Tibial artery (tissue), 4 donors: ENCODE measurements at places on chromosomes 12 and 14.

DNA sequence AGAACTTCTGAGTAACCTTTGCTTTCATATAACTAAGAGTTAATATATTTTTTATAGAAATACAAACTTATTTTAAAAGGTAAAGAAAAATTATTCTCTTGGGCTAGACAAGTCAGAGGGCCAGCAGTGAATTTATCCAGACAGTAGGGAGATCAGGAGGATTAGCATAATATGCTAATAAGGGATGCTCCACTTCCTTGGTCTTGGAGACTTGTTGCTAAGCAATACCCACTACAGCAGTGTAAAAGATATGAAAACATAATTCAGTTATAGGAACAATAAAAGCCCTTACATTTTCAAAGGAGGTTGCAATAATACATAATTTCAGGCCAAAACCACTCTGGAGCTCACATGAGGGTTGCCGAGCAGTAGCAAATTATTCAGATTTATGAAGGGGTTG is 615.6 kb downstream of the KCNH5 start:
- no peak for DNase-seq

DNA sequence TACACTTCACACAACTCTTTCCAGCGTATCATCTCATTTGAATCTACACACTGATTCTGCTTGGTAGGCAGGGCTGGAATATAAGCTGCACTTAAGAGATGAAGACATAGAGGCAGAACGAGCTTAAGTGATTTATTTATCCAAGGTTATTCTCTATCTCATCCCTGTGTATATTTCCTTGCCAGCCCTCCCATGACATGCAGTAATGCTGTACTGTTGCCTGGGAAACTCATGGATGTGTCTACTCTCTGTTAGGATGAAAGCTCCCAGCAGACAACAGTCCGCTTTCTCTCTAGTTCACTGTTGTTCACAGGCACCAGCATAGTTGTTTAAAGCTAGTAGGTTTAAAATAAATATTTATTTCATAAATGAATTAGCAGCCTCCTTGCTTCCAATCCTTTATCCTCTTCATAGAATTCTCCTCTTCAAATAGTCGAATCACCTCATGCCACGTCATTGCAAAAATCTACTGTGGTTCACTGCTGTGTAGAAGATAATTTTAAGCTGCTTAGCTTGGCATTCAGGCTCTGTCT is 25.4 kb downstream of the FGF6 start:
- DNase-seq = no peak

GRCh38 chr12:6336889-6337853 is 4.7 kb downstream of the TNFRSF1A start:
- no peak for DNase-seq

DNA sequence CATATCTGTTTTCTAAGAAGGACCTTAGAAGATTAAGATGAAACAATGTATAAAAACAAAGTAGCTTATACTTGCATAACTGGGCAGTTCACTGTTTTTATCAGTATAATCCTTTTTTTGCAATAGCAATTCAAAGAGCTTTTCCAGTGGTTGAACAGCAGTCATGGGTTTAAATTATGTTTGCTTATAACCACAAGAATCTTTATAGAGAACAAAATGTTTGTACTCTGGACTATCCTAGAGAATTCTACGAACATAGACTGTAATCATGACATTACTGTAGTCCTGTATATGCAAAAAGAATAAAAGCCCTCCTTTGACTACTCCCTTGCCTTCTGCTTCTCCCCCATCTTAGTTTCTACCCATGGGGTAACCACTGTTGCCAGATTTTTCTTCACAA is 5.7 kb downstream of the FAM177A1 start:
- DNase-seq = no peak

DNA sequence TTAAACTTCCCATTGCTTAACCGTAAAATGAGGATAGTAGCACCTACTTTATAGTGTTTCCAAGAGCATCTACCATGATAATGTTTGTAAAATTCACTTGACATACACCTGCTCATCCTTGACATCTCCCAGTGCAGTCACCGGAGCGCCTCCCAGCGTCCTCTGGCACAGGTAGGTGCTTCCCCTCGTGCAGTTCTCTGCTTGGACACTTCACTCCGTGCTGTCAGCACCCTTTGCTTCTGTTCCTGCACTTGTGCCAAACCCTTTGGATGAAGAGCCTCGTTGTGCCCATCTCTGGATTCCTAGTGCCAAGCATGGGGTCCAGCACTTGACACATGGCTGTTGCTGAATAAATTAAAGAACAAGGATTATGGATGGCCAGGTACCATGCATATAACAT is 28.3 kb downstream of the ETV6 start:
- no peak for DNase-seq

DNA sequence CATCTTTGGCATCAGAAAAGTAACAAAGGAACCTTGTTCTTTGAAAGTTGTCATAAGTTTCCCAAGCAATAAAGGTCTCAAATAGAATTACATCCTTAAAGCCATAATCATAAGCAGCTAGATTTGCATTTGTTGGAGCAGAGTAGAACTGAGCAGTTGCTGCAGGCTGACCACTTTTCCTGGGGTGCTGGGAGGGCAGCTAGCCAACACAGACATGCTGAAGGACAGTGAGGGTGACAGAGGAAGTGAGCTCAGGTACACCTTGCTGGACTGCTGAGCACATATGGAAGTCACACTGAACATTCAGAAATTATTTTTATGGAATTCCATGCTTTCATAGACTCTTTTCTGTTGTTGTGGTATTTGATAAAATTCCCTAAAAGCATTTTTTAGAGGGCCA is 66.2 kb downstream of the MARK3 start:
- DNase-seq = no peak

DNA sequence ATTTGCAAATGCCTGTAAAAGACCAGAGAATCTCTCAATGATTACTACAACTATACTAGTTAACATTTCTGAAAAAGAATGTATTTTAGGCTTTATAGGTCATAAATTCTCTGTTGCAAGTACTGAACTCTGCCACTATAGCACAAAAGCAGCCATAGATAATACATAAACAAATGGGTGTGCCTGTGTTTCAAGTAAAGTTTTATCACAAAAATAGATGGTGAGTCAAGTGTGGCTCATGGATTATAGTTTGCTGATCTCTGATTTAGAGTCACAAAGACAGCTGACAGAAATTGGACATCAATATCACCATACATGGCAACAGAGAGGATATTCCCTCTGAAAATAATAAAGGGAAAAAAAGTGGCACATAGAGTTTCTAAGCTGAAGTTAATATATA is 68.1 kb downstream of the FSCB start:
- DNase-seq = no peak

- no peak for DNase-seq
Observed at GRCh38 chr12:4412465-4412864, 33.0 kb upstream of the FGF23 start.

DNA sequence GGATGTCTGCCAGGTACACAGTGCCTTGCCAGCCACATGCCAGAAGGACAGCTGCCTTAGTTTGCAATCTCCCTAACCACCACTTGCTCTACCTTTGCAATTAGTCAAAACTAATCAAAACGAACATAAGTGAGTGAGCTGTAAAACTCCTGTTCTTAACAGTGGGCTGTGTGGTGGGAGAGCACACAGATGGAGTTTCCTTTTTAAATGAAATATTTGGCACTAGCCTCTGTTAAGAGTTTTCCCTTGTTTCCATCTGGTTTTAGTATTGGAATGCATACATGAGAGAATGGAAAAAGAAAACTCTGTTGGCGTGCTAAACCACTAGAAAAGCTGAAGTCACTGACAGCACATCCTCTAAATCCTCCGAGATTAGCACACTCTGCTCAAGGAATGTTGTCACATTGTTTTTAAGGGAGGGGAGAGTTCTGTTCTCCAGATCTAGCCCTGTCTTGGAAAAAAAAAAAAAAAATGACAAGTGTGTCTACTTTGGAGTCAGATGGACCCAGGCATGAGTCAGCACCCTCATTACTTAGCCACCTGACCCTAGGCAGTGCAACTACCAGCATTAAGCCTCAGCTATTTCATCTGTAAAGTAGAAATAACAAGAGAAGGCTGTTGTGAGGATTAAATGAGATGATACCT is 83.9 kb downstream of the STXBP6 start:
- DNase-seq = peak; percentile 61

- DNase-seq = peak; percentile 86
Observed at GRCh38 chr12:64682572-64683277, 72.4 kb downstream of the RASSF3 start.

DNA sequence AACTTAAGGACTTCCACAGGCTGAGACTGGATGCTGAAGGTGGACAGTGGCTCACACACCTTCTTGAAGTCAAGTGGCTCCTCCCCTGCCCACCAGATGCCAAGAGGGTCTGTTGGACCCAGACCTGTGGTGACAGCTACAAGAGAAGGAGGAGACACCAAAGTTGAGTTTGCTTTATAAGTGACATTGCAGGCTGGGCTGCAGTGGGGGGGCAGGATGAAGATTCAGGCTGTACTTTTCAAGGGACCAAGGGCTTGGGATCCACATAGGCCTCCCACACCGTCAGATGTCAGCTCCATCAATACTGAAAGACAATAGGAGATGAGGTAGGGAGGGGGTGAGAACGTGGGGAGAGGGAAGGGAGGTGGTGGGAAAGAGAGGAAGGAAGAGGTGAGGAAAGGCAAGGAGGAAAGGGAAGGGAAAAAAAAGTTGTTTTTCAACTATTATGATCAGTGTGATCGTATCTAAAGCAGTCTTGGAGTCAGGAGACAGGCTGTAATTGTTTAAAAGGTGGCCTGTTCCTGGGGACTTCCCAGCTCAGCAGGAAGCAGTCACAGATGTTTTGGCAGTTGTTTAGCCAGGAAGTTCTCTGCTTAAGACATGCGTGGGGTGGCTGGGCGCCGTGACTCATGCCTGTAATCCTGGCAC is 84.1 kb upstream of the RESF1 start:
- DNase-seq = peak; percentile 54

GRCh38 chr12:65906006-65906405 is 81.7 kb downstream of the HMGA2 start:
- DNase-seq = no peak

GRCh38 chr12:10783252-10783651 is 19.2 kb downstream of the TAS2R7 start:
- no peak for DNase-seq
